ENCODE measurements at places on chromosomes 1 and 21.

GRCh38 chr1:1290238-1290731 is 10.0 kb downstream of the SCNN1D start:
- DNase-seq, result peak; percentile 33

GRCh38 chr1:7036386-7036785 is 251.1 kb downstream of the CAMTA1 start:
- DNase-seq, result no peak

GRCh38 chr1:6465461-6466005 is 440 bp downstream of the TNFRSF25 start:
- DNase-seq, result no peak

DNA sequence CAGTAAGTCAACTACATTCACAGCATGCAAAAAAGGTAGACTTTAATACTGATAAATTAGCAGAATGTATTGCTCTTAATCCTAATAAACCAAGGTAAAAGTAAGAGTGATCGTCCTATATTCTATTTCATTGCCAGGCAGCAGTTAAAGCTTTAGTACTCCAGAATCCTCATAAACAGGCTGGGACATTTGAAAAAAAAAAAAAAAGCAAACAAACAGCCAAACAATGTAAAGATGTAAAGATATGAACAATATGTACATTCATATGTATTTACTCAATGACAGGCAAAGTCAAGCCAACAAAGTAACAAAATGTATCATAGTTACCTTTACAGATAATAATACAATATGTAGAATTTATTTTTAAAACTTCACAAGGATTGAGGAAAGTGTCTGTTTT is 383.6 kb downstream of the COL11A1 start:
- DNase-seq, result no peak

GRCh38 chr1:224430511-224431113 is 4.0 kb downstream of the WDR26 start:
- DNase-seq, result peak; percentile 18

DNA sequence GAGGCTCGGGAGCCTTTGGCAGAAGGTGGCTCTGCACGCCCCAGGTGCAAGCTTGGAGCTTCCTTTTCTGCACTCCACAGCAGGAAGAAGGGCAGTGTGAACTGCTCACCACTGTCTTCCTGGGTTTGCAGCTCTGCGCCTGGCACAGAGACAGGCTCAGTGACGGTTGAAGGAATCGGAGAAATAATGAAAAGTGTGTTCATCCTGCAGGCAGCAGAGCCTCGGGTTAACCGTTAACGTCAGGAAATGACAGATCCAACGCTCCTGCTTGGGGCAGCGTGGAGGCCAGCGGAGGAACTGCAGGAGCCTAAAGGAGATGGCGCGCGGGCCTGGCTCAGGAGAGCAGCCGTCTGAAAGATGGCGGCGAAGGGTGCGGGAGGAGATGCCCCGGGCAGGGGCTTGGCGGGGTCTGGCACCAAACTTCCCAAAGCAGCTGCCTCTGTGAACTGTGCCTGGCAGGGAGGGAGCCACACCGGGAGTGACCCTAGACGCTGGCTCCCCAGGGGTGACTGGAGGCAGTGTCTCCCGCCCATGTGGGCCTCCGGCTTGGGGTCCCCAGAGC is 10.9 kb upstream of the SAMD11 start:
- DNase-seq, result no peak

GRCh38 chr1:84217239-84217638 is 73.2 kb downstream of the PRKACB start:
- no peak for DNase-seq

DNA sequence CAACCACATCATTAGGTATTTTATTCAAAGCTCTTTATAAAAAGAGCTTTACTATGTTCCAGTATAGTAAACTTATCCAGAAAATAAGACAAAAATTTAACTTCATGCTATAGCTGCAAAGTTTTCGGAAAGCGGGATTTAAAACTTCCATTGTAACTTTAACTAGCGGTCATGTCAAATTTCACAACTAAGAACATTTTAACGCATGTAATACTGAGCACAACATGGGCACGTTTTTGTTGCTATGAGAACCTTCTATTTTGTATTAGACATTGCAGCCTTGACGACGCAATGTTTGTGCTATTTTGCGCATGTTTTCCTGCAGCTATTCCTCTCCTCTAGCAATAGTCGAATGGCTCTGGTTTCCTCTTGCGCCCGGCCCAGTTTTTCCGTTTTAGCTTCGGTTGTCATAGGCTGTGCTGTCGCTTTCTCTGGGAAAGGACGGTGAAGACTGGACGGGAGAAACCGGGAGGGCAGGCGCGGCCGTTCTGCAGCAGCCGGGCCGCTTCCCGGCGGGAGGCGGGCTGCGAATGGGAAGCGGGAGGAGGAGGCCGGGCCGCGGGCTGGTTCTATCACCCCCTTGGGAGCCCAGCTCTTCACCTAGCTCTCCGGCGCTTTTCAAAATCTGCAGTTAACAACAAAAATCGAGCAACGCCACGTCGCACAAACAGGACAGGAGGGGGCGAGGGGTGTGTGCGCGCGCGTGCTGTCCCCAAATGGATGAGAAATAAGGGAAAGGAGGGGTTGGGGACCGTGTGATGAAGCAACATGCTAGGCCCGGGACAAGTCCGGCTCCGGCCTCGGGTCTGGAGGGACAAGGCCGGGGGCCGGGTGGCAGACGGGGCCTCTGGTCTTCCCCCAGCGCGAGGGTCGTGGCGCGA is 105.3 kb upstream of the HNRNPU start:
- DNase-seq, result peak; percentile 26

DNA sequence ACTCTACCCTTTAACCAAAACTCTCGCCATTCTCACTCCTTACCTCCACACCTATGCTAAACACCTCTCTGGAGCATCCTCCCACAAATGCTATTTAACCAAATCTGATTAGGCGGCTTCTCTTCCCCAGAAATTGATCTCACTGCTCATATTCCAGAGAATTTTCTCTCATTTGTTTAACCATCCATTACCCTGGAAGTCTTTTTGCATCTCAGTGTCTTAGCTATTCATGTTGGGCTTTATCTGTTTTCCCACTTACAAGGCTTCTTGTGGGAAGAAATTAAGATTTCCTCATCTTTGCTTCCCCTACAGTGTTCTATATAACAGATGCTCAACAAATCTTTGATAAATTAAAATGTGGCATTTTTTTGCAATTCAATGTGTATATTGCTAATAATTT is 45.5 kb downstream of the MYSM1 start:
- no peak for DNase-seq

GRCh38 chr1:25579292-25580252 is 36.2 kb downstream of the LDLRAP1 start:
- no peak for DNase-seq

- no peak for DNase-seq
Measured at GRCh38 chr1:64171246-64171645, 32.2 kb upstream of the UBE2U start.

DNA sequence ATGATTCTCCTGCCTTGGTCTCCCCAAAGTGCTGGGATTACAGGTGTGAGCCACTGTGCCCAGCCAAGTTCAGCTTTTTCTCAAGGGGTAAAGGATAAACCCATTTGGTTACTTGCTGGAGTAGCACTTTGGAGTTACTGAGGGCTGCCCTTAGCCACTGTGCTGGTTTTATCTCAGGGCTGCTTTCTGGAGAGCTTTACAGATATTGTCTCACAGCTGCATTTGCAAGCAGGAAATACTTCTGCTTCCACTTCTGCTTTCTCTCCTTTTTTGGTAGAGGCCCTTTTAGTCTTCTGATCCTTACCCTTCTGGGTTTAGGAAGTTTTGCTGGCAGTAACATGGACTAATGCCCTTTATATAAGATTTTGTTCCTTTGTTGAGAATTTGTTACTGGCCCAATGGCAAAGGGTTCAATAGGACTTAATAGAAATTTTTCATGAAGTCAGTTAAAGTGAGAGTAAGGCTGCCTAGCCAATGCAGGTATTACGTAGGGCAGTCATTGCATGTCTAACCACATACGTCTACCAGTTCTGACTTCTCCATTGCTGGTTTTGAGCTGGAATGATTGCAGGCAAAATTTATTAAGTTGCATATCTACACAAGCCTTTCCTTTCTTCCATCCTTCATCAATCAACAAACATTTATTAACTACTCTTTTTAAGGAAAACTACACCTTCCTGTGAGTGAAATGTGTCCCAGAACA is 24.4 kb downstream of the CAP1 start:
- no peak for DNase-seq

DNA sequence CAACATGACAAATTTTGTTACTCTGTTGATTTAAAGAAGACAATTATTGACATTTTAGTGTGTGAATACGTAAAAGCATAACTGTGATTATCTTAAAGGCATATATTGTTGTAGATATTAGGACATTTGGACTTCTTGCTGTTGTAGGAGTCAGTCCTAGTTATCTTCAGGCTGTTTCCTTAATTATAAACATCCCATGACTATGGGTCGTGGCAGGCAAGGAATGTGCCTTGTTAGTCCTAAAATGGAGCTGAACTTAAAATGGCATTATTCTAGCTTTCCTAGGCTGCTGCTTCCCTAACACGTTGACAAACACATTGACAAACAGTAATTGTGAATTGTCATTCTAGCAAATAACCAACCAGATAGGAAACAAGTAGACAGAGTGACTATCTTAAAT is 4.4 kb upstream of the MPZL1 start:
- no peak for DNase-seq

DNA sequence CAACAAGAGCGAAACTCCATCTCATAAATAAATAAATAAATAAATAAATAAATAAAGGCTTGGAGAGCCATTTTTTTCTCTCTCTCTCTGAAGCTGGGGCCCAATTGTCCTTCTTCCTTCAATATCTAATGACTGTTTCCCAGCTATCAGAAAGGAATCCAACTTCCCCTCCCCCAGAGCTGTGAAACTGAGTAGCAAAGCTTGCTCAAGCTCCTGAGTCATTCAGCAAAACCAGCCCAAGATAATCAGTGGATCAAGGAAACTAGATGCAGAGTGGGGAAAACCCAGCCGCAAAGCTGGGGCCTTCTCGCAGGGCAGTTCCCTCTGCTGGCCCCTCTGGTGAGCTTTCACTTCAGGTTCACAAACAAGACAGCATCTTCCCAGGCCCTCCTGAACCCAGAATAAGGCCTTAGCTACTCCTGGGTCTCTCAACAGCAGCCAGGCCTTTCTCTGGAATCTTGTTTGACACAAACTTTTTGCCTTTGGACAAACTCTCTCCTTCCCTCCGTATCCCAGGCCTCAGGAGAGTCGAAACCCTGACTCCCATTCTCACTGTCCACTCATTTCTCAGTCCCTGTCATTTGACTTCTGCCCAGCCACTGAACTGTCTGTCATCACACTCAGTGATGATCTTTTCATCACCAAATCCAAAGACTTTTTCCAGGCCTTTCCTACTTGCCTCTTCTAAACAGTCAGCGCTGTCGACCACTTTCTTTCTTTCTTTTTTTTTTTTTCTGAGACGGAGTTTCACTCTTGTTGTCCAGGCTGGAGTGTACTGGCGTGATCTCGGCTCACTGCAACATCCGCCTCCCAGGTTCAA is 18.0 kb upstream of the PTP4A2 start:
- peak; percentile 68 for DNase-seq

DNA sequence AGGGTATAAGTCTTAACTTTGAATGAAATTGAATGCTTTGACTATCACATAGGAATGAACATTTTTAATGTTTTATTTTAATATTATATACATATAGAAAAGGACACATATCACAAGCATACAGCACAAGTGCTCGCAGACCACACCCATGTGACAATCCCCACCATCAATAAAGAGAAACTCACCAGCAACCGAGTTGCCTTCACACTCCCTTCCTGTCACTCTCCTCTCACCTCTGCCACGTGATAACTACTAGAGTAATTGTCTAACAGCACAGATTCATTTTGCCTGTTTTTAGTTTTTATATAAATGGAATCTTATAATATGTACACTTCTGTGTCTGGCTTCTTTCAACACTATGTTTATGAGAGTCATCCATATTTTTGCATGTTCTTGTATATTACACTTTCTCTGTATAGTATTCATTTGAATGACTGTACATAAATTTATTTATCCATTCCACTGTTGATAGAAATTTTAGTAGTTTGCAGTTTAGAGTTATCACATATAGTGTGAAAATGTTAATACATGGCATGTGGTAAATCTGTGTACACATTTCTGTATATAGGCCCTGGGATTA is 304.9 kb upstream of the DUSP10 start:
- DNase-seq, result no peak

DNA sequence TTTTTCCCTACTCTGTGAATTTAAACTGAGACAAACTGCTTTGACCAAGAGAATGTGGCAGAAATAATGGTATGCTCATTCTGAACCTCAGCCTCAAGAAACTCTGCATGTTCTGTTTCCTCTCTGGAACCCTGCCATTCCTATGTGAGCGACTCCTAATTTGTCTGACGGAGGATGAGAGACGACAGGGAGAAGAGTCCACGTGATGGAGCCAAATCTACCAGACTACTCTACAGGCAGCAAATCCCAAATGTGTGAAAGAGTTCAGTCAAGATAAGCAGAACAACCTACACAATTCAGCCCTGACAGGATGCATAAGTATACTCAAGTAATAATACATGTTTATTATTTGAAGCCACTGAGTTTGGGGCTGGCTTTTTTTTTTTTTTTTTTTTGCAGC is 153.5 kb downstream of the DPYD start:
- no peak for DNase-seq

DNA sequence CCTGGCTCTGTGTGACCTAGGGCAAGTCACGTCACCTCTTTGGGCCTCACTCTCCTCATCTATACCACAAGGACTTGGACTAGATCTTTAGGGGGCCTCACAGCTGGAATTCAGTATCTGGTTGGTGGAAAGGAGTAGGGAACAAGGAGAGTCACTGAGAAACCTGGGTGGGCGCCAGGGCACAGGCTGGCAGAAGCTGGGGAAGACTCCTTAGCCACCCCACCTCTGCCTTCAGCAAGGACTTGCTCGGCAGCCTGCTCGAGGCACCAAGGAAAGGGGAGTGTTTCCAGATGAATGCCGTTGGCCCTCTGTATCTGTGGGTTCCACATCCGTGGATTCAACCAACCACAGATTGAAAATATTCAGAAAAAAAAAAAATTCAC is 1.2 kb upstream of the OPTC start:
- DNase-seq, result no peak

GRCh38 chr1:173422456-173422976 is 54.6 kb upstream of the PRDX6 start:
- DNase-seq, result no peak

GRCh38 chr21:38798481-38798882 is 7.2 kb upstream of the ETS2 start:
- peak; percentile 10 for DNase-seq

- no peak for DNase-seq
Measured at GRCh38 chr1:232327269-232327668, 302.7 kb downstream of the SIPA1L2 start.

DNA sequence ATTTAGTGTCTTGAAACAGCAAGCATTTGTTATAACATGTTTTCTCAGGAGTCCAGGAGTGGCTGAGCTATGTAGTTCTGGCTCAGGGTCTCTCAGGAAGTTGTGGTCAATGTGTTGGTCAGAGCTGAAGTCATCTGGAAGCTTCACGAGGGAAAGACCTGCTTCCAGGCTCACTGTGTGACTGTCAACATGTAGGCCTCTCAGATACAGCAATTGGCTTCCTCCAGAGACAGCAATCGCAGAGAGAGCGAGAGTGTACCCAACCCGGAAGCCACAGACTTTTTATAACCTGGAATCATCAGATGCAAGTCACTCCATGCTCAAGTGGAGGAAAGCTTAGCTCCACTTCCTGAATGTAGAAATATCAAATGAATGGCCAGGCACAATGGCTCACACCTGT is 40.9 kb downstream of the TNFRSF9 start:
- DNase-seq, result no peak
